ENCODE measurements at places on chromosomes 4 and X.

DNA sequence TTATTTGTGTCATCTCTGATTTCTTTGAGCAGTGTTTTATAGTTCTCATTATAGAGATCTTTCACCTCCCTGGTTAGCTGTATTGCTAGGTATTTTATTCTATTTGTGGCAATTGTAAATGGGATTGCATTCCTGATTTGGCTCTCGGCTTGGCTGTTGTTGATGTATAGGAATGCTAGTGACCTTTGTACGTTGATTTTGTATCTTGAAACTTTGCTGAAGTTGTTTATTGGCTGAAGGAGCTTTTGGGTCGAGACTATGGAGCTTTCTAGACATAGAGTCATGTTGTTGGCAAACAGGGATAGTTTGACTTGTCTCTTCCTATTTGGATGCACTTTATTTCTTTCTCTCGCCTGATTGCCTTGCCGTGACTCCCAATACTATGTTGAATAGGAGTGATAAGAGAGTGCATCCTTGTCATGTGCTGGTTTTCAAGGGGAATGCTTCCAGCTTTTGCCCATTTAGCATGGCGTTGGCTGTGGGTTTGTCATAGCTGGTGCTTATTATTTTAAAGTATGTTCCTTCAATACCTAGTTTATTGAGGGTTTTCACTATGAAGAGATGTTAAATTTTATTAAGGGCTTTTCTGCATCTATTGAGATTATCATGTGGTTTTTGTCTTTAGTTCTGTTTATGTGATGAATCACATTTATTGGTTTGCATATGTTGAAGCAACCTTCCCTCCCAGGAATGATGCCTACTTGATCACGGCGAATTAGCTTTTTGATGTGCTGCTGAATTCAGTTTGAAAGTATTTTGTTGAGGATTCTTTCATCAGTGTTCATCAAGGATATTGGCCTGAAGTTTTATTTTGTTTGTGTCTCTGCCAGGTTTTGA is 72.7 kb upstream of the BOD1L1 start:
- DNase-seq, result no peak

GRCh38 chr4:55395218-55395528 is 584 bp upstream of the TMEM165 start:
- DNase-seq, result no peak

- no peak for DNase-seq
Observed at GRCh38 chrX:48509245-48509590, 426 bp downstream of the PORCN start.

- no peak for DNase-seq
Observed at GRCh38 chr4:139961344-139961946, 192.5 kb downstream of the MAML3 start.

GRCh38 chrX:23656091-23656490 is 11.2 kb upstream of the PRDX4 start:
- DNase-seq, result no peak

- DNase-seq, result no peak
Observed at GRCh38 chr4:153722036-153722435, 37.8 kb downstream of the RNF175 start.

DNA sequence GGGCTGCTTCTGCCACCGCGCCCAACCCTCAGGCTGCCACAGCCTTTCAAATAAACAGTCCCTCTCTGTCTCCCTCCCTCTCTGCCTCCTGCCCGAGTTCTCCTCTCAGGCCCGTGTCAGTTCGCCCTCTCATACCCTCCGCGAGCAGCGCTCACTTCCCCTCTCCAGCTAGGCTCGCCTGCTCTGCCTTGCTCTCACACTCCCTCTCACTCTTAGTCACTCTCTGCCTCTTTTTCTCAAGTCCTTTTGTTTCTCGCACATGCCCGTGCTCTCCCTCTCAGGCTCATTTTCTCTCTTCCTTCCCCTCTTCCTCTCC is 3.2 kb downstream of the EFNB1 start:
- DNase-seq, result no peak

- DNase-seq, result no peak
Observed at GRCh38 chr4:161336621-161337020, 827.2 kb downstream of the FSTL5 start.

Data from stimulated activated CD4-positive, alpha-beta T cell treated with anti-CD3 and anti-CD28 coated beads, Interleukin-15, amount 100 ng/mL, for 1 hour (primary cell).